A172 (cell line): ENCODE measurements at places on chromosomes 5 and 9. TPM values are rescaled to one million over a fixed set of nuclear protein-coding genes. Genes with fewer than 3 reads are reported as not detected.

DNA sequence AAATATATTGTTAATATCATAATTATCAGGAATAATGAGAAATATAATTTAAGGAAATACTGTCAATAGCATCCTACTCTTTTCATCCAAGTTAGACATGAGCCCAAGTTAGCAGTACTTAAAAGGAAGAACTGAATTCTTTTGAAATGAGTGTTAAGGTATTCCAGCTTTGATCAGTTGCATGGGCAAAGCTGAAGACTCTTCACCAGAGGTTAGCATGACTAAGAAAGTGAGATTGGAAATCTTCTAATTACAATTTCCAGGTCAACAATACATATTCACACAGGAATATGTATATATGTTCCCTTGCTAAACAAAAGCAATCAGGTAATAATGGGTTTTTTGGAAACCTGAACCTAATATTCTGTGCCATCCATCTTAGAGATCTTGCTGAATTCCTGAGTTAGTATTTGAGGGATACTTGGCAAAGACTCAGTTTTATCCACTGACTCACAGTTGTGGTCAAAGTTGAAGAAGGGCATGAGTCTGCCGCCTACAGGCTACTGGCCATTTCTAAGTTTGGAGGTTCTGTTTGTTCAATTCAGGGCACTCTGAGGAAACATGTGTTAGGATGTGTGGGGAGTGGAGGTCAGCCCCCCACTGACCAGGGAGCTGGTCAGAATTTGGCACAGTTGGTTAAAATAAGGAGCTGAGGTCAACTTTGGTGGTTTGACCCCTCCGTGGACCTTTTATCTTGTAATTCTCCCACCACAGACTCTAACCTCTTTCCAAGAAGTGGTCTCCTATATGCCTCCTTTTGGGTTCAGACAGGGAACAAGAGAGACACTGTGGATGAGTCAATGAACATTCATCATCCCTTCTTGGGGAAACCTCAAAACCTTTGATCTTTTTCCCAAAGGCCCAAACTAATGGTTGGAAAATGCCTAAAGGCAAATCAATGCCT is 118.3 kb downstream of the PIK3R1 start:
- peak; percentile 96 for DNase-seq

GRCh38 chr5:6504677-6505415 is 56.2 kb downstream of the UBE2QL1 start:
- DNase-seq, result peak; percentile 91

DNA sequence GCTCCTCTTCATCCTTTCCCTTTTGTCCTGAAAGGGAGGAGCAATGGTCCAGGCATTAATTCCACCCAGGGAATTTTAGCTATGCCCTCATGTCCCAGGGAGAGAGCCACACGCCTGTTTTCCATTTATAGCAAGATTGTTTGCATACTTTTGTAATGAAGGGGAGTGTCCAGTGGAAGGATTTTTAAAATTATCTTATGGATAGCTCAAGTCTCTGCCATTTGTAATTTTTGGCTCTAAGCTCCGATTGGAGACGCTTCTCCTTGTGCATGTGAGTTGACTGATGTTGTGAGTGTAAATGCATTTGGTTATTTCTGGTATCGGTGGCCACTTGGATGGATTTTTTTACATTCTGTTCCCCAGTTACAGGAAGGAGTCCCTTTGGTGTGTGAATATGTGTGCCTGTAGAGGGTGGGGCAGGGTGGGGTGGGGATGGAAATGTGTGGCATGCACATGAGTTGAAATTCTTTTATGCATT is 7.2 kb upstream of the RPL26L1 start:
- peak; percentile 80 for DNase-seq

- DNase-seq, result no peak
Observed at GRCh38 chr5:168055961-168056360, 235.5 kb upstream of the WWC1 start.

DNA sequence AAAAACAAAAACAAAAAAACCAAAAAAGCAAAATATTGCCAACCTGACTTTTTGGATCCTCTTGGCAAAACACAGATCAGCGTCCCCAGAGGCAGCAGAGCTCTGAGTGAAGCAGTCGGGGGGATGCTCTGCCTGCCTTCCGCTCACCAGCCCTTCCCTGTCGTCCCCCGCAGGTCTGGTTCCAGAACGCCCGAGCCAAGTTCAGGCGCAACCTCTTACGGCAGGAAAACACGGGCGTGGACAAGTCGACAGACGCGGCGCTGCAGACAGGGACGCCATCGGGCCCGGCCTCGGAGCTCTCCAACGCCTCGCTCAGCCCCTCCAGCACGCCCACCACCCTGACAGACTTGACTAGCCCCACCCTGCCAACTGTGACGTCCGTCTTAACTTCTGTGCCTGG is 20.7 kb downstream of the LHX2 start:
- no peak for DNase-seq

DNA sequence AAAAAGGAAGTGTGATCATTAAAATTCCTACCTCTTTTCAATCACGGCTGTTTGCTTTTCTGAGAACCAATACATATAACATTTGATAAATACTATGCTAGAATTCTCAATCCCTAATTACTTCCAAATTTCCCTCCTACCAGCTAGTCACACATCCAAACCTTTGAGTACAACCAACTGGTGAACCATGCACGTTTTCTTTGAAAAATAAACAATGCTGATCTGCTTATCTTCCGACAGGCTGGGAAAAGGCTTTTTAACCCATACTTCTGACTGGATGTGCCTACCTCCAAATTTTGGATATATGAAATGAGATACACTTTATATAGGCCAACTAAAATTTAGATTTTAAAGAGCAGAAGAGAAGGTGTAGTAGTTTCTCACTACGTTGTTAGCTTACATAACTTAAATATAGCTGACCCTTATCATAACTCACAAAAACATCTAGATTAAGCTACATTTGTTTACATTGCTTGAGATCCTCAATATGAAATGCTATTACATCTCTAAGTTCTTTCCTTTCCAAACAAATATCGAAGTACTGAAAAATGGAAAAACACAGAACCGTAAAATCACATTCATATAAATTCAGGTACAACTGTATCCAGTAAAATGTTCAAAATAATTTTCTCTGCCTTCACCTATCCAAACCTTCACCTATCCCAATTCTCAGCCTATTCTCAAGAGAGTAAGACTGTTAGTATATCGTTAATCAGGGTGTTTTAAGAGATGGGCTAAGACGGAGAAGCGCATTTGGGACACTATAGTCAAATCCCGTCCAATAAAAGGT is 2.1 kb downstream of the NR3C1 start:
- no peak for DNase-seq

DNA sequence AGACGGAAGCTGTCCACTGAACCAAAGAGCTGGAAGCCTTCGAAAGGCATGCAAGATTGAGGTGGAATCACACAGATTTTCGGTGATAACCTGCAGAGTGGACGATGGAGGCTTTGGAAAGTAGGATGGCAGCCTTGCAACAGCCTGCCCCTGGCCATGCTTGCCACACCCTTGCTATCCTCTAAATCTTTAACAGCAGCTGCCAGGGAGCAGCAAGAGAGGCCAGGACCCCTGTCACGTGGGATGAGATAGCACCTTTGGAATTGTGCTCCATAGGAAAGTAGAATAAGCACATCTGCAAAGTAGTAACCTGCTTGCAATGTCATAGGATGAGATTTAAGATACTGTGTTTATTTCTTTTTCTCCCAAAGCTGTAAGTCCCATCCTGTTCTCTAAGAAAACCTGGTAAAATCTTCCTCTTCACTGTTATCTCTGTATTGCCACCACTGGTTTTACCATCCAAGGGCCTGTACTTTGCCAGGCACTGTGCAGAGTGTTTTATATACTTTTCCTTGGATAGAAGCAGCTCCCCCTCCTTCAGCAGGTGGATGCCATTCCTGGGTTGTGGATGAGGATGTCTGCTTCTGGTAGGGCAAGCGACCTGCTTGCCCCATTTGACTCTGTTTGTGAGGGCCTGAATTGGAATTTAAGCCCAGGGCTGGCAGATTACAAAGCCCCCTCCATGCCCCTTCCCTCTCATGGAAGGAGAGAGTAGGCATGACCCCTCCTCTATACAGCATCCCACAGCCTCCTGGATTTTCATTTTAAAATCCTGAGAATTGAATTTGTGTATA is 10.1 kb downstream of the TRIO start:
- DNase-seq, result peak; percentile 66

DNA sequence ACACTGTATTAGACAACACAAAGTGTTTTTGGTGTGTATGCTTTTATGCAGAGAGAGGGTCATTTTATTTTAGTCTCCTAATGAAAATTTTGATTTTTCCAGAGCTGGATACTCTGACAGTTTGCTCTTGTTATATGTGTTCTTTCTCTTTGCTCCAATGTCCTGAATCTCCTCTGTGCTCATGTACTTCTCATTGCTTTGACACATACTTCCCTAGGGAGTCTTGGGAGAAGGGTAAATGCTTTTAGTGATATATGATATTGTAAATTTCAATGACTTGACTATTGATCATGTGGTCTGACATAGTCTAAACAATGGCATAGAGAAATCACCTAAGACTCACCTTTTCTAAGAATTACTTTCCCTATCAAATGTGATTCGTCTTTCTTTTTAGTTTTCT is 972.6 kb upstream of the EDIL3 start:
- DNase-seq, result no peak

SLC45A2 gene
- not detected in 2 replicates for total RNA-seq

COL5A1 gene
- 185 and 205 TPM in 2 replicates for total RNA-seq

HRH2 gene
- total RNA-seq, result 0.46 and 0.88 TPM in 2 replicates

FCN1 gene
- total RNA-seq, result not detected in 2 replicates

FSTL4 gene
- 0.10 and 1.1 TPM in 2 replicates for total RNA-seq
